ENCODE measurements at places on chromosomes 1 and 21.

- no peak for DNase-seq
Observed at GRCh38 chr1:26827106-26827604, 667 bp downstream of the ZDHHC18 start.

DNA sequence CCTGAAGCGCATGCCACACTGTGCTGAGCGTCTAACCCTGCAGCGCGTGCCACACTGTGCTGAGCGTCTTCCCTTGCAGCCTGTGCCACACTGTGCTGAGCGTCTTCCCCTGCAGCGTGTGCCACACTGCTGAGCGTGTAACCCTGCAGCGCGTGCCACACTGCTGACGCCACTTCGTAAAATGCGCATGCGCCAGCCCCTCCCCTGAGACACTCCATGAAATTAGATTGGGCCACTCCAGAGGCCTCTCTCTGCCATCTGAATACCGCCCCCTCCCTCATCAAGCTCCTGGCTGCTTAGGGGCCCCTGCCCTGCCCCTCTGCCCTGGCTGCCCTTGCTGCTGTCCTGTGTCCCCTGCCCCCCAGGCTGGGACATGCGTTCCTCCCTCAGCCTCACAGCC lies 84.8 kb downstream of the POFUT2 start:
- no peak for DNase-seq

DNA sequence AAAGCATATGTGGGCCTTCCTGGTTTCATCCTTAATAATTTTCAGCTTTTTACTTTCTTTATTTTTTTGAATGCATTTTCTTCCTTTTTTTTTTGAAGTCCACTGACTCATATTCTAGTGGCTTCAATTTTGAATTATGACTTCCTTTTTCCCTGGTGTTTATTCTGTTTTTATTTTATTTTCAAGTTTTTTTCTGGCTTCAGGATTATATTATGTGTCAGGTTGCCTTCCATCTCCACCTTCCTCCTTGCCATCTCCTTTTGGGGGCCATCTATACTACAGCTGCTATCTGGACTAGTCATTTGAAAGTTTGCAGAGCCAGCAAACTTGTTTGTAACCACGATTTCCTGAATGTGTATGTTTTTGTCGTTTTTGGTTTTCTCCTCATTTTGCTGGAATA lies 117.6 kb downstream of the LEPR start:
- DNase-seq: no peak

DNA sequence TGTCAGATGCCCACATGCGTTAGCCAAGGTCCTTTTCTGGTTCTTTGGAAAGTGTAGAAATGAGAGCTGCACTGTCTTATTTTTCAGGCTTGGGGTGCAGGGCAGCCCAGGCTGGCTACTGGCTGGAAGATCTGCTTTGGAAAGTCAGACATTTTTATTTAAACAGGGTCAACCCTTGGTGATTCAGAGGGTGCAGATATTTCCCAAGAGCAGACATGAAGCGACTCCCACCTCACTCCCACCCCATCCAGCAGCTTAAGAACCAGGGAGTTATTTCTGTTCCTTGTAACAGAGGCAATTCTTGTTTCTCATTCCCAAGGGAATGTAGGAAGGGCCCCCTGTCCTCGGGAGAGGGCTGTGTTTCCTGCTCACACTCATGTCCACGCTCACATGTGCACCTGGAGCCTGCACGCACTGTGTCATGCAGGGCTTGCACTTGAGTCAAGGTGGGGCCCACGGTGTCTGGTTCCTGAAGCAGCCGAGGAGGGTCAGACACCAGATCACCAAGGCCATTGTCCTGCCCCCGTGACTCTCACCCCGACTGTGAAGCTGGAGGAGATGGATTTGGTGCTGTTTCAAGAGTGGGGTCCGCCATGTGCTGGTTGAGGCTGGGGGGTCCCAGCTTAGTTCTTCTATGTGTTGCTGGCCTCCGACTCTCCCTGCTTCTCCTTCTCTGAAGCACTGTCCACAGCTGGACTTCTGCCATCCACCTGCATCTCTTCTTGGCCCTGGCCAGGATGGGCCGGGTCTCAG lies 992 bp downstream of the S100A7A start:
- DNase-seq: no peak

DNA sequence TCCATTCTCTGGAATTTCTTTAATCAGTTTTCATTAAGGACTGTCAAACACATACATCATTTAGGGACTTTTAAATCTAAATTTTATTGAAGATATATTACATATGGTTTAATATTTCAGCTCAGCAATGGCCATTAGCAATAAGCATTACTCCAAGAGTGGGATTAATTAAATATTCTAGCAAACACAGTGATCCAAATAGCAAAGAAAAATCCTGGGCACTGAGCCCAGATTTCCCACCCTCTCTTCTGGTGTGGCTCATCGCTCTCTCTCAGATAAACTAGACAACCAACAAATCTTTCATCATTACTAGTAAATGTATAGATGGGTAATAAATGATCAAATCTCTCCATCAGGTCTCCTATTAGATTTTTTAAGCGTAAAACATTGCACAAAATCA lies 53.5 kb upstream of the FOXD3 start:
- DNase-seq: no peak

DNA sequence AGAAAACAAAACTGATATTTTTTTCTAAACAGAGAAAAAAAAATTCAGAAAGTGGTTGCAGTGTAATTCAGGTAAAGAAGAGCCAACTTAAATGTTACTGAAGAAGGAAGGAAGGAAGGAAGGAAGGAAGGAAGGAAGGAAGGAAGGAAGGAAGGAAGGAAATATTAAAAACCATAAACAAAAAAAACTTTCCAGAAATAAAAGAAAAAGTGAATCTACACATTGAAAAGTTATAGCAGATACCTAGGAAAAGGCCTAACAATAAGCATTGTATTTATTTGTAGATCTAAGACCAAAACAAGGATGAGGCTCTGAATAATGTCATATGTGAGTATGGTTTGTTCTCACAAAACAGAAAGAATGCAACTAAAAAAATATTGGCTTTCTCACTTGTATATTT lies 345.4 kb upstream of the NR5A2 start:
- DNase-seq: no peak

- DNase-seq: no peak
Observed at GRCh38 chr1:68378296-68379084, 71.3 kb downstream of the RPE65 start.

DNA sequence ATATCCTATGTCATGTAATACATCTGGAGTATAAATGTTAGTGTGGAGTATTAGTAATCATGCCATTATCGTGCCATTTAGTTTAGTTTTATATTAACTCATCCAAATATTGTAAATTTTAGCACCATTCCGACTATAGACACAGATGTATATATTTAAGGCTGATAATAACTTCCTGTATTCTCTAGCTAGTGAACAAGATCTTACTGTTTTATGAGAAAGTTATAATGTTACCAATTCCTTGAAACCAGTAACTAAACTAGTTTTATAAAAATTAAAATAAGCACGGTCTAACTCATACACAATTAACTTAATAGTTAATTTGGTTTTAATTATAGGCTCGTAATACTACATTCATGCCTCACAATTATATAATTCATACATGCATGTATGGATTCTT lies 808.6 kb downstream of the USP25 start:
- DNase-seq: no peak

DNA sequence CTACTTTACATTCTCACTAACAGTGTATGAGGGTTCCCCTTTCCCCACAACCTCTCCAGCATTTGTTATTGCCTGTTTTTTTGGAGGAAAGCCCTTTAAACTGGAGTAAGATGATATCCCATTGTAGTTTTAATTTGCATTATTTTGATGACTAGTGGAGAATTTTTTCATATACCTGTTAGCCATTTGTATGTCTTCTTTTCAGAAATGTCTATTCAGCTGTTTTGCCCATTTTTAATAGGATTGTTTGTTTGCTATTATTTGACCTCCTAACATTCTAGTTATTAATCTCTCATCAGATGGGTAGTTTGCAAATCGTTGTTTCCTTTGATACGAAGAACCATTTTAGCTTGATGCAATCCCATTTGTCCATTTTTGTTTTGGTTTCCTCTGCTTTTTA lies 165.0 kb downstream of the GLUL start:
- DNase-seq: no peak

DNA sequence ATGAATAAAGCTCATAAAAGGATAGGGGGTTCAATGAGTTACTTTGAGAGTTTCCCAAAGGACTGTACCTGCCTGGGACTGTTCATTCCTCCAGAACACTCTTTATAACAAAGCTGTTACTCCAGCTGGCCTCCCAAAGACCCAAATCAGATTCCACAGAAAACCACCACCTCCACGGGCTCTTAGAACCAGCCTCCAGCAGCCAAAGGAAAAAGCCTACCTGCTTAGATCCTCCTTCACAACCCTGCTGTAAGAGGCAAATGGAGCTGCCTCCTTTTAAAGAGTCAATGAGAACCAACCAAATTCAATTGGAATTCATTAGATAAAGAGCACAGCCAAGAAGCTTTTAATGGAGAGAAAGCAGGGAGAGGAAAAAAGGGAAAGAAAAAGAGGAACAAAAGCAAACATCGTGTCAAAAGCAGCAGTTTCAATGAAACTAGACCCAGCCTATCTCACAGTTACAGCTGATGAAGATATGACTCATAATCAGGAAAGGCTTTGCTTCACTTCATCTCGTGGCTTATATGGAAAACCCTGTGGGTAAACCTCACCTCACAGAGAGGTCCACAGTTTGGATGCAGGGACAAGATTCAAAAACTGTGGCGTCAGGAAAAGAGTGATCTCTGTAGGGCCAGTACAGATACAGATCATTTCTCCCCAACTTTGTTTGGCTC lies 27.8 kb upstream of the FMO4 start:
- DNase-seq: no peak

- DNase-seq: no peak
Observed at GRCh38 chr1:172084876-172085275, 243.6 kb downstream of the DNM3 start.

DNA sequence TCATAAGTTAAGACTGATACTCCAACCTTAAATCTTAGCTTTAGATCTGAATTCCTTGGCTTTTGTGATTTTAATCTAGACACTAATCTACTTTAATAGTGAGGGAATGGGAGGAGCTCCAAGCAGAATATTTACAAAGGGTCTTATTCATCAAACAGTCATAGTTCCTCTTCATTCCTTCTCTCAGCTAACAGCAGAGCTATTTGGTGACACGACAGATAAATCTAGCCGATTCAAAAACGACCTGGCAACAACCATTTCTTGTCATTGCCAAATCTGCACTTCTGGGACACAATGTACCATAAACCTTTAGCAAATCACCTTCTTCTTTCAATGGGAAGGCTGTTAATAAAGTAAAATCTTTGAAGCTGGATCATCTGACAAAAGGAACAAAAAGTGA lies 52.8 kb upstream of the FOXD3 start:
- no peak for DNase-seq

DNA sequence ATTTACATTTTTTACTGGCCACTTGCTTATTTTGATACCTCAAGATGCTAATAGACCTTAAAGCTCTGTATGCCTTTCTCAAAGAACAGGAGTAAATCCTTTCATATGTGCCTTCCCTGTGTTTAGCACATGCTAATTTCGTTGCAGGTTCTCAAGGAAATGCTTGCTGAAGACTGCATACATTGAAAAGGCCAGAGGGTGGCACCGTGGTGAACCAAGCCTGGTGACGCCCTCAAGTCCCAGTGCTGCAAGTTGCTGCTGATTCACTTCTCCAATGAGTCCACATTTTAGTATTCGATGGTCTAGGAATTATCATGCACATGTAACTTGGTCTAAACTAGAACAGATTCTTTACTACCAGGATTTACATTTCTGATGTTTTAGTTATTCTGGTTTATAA lies 94.1 kb downstream of the CLDN17 start:
- no peak for DNase-seq

DNA sequence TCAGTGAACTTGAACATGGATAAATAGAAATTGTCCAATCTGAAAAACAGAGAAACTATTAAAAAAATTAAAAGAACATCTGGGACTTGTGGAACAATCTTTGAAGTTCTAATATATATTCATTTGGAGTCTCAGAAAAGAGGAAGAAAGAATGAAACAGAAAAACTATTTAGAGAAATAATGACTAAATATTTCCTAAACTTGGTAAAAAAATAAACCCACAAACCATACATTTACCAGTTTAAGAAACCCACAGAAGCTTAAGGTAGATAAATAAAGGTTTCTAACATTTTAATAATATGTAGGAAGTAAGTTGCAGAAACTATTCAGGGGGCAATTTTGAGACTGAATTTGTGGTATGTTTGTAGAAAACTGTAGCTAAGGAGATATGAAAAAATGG lies 437.8 kb downstream of the PTBP2 start:
- no peak for DNase-seq

- no peak for DNase-seq
Observed at GRCh38 chr1:243831463-243831862, 18.6 kb downstream of the AKT3 start.

- DNase-seq: no peak
Observed at GRCh38 chr1:100921110-100921706, 25.3 kb downstream of the SLC30A7 start.

DNA sequence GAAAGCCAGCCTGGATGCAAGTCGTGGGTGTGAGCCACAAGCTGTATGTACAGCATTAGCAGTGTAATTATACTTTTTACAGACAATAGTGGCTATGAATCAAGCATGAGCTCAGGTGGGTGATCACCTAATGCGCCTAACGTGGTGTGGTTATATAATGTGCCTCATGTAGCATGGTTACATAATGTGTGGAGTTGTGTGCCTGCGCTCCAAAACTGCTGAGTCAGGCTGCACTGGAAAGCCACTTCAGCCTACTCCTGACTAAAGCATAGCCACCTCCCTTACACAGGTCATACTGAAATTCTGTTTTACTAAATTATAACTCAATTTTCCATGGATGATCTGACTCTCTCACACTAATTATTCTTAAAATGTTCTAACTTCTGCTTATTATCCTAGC lies 69.8 kb downstream of the KCNT2 start:
- DNase-seq: no peak

All from activated naive CD8-positive, alpha-beta T cell treated with anti-CD3 and anti-CD28 coated beads, Interleukin-2, amount 50 U/mL, for 16 hours (primary cell).